Jurkat, Clone E6-1 (cell line): ENCODE measurements at places on chromosomes 13 and 19.
A peak's percentile ranks its signal among the peaks of the same experiment; 100 is the strongest.

DNA sequence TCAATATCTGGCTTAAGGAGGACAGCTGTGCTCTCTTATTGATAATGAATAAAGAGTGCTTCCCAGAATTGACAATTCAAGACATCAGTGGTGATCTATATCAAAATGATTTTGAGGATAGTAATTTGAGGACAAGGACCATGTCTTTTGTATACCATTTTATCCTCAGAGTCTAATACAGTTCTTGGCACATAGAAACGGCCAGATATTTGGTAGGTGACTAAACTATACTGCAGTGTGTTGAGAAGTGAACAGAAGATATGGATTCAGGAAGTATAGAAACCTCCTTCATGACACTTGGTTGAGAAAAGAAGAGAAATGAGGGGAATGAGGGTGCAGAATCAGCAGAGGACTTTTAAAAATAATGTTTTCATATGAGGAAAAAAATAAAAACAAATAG is 16.1 kb upstream of the LMO7 start:
- DNase-seq, result no peak

- DNase-seq, result no peak
These were observed 39.5 kb downstream of the ATP7B start for GRCh38 chr13:51971520-51972426.

GRCh38 chr13:93515267-93515666 is 288.7 kb downstream of the GPC6 start:
- no peak for DNase-seq

GRCh38 chr13:75368167-75368566 is 113.8 kb downstream of the TBC1D4 start:
- peak; percentile 61 for DNase-seq

DNA sequence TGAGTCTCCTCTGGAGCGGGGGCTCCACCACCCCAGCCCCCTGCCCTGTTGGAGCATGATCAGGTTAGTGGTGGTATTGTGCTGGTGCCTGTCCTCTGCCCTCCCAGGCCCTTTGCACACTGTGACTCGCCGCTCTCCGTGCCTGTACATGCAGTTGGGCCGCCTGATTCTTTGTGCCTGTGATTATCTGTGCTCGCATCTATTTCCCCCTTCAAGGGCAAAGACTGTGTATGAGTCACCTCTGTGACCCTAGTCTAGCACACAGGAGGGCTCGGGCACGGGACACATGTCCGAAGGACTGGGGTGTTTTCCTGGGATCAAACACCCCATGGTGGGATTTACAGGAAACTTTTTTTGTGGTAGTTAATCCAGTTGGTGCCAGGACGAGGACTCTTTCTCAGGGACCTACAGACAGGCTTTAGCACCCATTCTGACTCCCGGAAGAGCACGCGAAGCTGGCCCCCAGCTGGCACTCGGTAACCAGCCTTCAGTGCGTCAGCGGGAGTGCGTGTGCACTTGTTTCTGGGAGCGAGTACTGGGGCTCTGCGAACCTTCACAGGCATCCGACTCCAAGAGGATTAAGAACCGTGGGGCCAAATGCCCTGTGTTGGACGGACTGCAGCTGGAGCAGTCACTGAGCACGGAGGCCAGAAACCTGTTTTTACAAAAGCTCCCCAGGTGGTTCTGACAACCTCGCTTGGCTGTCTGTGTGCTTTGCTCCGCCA is 6.7 kb downstream of the PPP1R37 start:
- DNase-seq, result no peak

DNA sequence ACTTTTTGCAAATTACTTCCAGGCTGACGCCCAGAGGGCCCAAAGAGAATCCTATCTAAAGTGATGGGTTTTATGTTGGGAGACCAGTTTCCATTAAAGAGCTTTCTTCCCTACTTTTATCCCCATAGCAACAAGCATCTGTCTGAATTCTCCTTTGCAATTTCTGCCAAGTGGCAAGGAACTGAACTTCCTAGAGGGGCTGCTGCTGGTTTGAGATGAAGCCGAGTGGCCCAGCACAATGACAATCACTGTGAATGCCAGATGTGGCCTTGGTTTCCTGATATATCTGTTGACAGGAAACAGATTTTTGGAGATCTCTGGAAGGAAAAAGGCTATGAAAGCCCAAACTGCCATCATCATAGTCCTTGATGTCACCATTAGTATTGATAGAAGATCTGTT is 198.6 kb downstream of the OXGR1 start:
- no peak for DNase-seq

DNA sequence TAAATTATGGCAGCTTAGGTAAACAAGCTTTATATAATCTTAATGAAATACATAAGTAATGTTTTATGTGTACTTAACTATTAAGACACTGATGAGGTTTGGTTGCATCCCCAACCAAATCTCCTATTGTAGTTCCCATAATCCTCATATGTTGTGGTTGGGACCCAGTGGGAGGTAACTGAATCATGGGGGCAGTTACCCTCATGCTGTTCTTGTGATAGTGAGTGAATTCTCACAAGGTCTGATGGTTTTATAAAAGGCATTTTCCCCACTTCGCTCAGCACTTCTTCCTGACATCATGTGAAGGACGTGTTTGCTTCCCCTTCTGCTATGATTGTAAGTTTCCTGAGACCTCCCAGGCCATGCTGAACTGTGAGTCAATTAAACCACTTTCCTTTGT is 212.7 kb downstream of the DIAPH3 start:
- no peak for DNase-seq

DNA sequence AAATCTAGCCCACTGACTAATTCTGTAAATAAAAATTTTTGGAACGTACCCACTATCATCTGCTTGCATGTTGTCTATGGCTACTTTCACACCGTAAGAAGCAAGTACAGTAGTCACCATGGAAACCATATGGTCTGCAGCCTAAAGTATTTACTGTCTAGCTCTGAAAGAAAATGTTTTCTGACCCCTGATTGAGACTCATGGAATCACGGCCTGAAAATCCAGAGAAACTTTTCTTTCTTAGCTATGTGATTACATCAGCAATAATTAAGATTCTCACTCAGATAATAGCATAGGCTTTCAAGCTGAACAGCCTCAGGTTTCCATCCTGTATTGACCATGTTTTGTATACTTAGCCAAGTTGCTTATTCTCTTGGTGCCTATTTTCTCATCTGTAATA is 264.6 kb downstream of the NHLRC3 start:
- DNase-seq, result no peak

- DNase-seq, result no peak
These were observed 9.5 kb upstream of the MED26 start for GRCh38 chr19:16637535-16637934.

DNA sequence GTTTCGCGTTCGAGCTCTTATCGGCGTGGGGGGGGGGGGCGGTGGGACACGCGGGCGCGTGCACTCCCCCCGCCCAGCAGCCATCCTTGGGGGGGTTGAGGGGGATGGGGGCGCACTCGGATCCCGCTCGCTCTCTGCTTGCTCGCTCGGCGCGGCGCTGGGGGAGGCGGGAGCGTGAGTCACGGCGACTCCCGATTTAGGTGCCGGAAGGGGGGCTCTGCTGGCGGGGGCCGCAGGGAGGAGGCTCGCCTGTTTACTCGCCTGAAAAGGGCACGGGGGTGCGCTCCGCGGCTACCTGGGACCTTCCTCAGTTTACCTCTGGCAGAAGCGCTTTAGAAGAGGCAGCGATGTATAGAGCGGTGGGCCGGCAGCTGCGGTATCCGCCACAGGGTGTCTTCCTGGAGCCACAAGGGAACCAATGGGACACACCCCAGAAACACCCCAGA is 1.1 kb upstream of the PDE4A start:
- DNase-seq, result no peak

- no peak for DNase-seq
These were observed 2.5 kb upstream of the ZMYM2 start for GRCh38 chr13:19955873-19956559.

DNA sequence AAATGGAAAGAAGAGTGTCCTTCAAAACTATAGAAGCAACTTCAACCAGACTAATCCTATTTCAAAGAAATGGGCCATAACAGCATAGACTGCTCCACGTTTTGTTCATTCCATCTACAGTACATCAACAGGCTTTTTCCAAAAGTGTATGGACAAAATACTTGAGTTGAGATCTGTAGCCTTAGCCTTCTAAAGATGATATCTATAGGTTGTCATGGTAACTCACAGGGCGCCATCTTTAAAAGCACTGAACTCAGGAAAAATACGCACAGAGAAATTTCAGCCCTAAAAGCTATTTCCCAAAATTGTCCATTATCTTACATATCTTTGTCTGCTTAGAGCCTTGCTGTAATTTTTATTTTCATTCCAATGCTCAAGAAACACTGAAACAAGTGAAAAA is 439.4 kb upstream of the NBEA start:
- no peak for DNase-seq

DNA sequence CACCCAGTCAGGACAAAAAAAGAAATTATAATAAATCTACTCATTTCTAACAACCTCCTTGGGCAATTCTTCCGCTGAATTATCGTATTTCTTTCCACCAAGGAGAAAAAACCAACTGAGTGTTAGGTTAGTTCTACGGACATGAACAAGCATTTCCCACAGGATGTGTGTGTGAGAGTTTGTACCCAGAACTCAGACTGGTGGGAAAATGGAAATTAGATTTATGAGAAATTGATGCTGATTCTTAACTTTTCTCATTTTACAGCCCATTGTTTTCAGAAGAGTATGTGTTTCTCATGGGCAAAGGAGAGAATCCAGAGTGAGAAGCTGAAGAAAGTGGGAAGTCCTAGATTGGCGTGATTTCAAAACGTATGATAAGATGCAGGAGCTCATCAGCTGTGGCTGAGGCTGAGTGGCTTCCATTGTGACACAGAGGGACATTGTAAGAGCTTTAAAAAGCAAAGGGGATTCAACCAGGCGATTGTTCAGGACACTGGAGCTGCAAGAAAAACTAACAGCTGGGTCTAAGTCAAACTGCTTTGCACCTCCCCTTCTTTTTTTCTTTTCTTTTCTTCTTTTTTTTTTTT is 184.7 kb upstream of the ARGLU1 start:
- DNase-seq, result no peak

GRCh38 chr13:25992076-25992475 is 59.7 kb downstream of the SHISA2 start:
- DNase-seq, result no peak

DNA sequence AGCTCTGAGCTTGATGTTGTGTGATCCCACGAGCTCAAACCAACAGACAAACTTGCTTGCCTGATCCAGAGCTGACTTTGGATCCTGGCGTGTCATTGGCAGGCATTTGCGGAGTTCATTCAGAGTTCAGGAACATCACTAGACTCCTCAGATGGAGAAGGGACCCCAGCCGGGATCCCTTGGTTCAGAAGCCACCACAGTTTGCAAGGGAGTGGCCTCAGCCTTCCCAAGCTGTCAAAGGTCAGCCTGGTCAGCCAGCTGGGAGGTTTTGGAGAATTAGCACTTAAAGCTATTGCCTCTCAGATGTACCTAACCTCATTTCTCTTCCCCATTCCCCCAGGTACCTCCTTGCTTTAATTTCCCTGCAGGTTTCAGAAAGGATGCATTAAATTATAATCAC is 208.8 kb upstream of the SOX21 start:
- DNase-seq, result no peak

DNA sequence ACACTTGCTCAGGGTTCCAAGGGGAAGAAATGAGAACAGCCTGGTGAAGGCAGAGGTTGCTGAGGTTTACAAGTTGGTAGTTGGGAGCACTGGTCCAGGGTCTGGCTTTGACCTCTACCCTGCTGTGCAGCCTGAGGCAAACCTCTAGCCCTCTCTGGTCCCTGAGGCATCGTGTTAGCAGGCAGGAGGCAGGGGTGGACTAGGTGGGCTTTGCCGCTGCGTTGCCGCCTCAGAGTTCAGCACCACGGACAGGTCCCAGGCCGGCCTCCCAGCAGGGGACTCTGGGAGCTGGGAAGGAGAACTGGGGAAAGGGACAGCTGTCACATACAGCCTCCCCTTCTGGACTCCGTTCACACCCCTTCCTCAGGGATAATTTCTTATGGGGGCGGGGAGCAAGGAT is 3.1 kb downstream of the NCAN start:
- DNase-seq, result no peak

DNA sequence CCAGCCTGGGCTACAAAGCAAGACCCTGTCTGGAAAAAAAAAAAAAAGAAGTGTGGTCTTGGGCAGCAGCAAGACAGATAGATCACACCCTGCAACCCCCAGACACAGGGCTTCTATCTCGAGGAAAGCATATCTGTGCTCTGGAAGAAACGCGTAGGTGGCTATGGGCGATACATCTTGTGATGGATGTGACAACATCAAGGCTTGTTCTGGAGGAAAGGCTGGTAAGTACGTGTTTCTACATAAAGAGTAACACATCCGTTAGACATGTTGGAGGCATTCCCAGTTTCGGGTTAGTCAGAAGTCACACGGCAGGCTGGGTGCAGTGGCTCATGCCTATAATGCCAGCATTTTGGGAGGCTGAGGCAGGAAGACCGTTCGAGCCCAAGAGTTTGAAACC is 6.6 kb upstream of the DHDH start:
- no peak for DNase-seq

- DNase-seq, result no peak
These were observed 133.3 kb downstream of the LHFPL6 start for GRCh38 chr13:39469676-39470075.

GRCh38 chr19:35755550-35756376 is 1.1 kb downstream of the HSPB6 start:
- DNase-seq, result no peak

- peak; percentile 8 for DNase-seq
These were observed 24.3 kb downstream of the ARL11 start for GRCh38 chr13:49652355-49653305.

DNA sequence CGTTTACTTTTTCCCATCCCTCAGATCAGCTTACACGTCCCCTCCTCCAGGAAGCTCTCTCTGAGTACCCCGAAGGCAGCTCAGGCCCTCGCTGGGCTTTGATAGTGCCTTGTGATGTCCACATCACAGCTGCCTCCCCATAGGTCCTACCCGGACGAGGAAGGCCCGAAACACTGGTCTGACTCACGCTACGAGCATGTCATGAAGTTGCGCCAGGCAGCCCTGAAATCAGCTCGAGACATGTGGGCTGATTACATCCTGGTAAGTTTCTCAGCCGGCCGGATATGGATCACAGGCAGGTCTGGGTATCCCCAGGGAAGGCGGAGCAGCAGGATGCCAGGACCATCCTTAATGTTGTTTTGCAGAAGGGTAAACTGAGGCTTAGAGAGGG is 4.8 kb downstream of the COLGALT1 start:
- DNase-seq, result no peak

DNA sequence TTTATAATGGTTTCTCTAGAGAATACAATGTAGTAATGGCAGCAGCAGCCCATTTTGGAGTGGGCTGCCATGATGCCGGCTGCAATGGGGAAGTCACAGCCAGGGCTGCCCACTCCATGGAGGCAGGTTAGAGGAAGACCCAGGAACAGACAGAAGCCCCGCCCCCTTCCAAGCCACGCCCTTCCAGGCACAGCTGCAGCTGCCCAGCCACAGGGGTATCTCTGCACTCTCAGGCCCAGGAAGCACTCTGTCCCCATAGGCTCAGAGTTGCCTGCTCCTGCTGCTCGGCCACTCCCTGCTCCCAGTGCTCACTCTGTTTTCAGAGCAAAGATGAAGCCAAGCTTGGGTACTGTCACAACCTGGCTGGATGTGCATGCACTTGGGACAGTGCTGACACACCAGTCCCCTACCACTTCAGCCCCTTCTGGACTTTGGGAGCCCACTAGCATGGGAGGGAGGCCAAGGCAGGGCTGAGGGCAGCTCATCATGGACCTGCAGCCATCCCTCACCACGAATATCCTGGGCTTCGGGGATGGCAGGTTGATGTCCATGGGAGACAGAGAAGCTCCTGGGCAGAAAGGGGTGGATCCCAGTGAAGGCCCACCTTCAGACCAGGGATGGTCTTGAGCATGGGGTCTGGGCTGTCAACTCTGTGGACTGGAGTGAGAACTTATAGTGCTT is 1224.2 kb downstream of the SLITRK5 start:
- DNase-seq, result no peak
